ENCODE measurements at places on chromosomes 7 and 10. TPM values are rescaled to one million over a fixed set of nuclear protein-coding genes. Genes with fewer than 3 reads are reported as not detected.

DNA sequence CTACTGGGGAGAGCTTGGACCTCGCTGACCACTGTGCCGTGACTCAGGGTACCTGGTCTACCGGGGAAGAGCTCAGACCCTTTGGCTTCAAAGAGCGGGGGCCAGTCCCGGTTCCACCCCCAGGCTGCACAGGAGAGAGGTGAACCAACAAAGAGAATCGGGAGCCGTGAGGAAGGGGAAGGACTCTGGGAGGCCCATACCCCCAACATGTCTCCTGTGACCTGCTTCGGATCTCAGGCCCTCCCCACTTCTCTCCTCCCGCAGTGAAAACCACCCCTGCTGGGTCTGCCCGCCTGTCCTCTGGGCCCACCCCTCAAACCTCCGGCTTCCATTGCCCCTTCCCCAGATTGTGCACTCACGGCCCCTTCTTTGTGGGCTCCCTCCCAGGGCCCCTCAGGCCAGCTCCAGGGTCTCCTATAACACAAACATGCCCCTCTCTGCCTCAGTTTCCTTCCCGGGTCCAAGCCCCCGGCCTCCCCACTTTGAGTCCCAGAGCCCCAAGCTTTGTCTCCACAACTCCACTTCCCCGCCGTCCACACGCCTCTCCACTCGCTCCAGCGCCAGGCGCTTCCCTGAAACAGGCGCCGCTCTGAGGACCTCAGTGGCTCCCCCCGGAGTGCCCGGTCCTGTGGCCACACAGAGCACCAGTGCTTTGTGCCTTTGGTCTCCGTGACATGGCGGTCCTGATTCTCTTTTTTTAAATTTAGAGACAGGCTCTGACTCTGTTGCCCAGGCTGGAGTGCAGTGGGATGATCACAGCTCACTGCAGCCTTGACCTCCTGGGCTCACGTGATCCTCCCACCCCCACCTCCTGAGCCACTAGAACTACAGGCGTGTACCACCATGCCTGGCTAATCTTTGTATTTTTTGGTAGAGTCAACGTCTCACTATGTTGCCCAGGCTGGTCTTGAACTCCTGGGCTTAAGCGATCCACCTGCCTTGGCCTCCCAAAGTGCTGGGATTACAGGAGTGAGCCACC, 7.5 kb upstream of the INTS1 start:
- no peaks in the 10 kb centered on the region for H3K27me3 ChIP-seq
- no peak overlapping the region for H3K4me3 ChIP-seq
- H3K4me1 ChIP-seq = no peaks in the 10 kb centered on the region
- H3K27ac ChIP-seq = no peak overlapping the region
- no peaks in the 10 kb centered on the region for H3K36me3 ChIP-seq

- no peaks in the 10 kb centered on the region for H3K27me3 ChIP-seq
- peaks cover 23% of the 10 kb centered on the region for H3K4me1 ChIP-seq
- no peak for DNase-seq
- H3K4me3 ChIP-seq = no peak overlapping the region
- no peaks in the 10 kb centered on the region for H3K36me3 ChIP-seq
Measured at GRCh38 chr7:69859342-69859741, 261.1 kb downstream of the AUTS2 start.

DNA sequence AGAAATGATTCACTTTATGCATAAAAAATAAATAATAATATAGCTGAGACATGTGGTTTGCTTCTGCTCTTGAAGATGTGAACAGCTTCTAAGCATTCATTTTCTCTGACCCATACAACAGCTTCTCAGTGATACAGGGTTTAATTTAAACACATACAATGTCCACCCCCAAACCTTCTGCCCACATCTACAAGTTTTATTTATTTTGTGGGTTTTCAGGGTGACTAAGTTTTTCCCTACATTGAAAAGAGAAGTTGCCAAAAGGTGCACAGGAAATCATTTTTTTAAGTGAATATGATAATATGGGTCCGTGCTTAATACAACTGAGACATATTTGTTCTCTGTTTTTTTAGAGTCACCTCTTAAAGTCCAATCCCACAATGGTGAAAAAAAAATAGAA, 17.2 kb downstream of the INHBA start:
- no peaks in the 10 kb centered on the region for H3K27me3 ChIP-seq
- no peaks in the 10 kb centered on the region for H3K36me3 ChIP-seq
- H3K27ac ChIP-seq = no peak overlapping the region
- DNase-seq = no peak
- no peaks in the 10 kb centered on the region for H3K4me1 ChIP-seq

DNA sequence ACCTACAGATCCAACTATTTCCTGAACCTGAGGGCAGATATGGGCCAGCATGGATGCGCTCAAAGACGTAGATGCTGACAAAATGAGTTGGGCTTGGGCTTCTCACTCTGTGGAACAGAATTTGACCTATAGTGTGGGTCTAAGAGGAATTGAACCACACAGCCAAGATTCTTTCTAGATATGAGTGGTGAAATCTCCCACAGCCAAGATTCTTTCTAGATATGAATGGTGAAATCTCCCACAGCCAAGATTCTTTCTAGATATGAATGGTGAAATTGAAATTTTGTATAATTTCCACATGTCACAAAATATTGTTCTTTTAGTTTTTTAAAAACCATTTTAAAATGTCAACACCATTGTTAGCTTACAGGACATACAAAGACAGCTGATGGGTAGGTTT, 215.4 kb upstream of the LRGUK start:
- no peaks in the 10 kb centered on the region for H3K27me3 ChIP-seq
- H3K27ac ChIP-seq = no peak overlapping the region
- H3K4me3 ChIP-seq = no peak overlapping the region
- no peaks in the 10 kb centered on the region for H3K4me1 ChIP-seq
- H3K36me3 ChIP-seq = no peaks in the 10 kb centered on the region

- no peak overlapping the region for H3K4me3 ChIP-seq
- no peaks in the 10 kb centered on the region for H3K36me3 ChIP-seq
- no peak overlapping the region for H3K27ac ChIP-seq
- no peaks in the 10 kb centered on the region for H3K27me3 ChIP-seq
- DNase-seq = no peak
Measured at GRCh38 chr7:78326189-78326588, 527.6 kb downstream of the PHTF2 start.

DNA sequence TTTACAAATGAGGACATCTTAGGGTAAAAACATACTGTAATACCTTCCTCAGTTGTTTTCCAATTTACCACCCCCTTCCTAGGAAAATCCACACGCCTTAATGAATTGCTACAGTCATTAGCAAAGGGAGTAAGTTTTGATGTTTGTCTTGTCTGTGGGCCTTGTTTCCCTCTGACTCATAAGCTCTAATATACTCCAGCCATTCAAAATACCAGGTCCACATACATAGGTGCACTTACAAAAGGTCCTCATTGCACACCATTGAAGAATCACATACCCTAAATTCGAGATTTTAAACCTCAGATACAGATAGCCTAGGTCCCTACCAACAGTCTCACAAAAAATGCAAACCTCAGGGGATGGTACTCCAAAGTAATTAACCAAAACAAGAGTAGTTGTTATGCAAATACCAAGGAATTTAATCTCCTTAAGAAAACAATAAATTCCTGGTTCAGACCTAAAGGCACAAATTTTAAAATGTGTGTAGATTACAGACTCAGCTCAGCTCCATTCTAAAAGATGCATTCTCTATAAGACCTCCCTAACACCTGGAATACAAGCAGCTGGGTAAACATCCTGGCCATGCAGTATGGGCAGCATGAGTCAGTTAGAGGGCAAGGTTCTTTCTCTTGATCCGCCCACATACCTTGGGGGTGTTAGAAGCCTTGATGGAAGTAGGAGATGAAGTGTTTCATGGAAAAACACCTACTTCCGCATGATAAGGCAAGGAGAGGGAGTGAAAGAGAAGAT, 3.0 kb upstream of the LIPK start:
- peak; percentile 66 for DNase-seq
- H3K27me3 ChIP-seq = peaks cover 71% of the 10 kb centered on the region
- no peaks in the 10 kb centered on the region for H3K4me1 ChIP-seq
- H3K27ac ChIP-seq = no peak overlapping the region

- no peaks in the 10 kb centered on the region for H3K36me3 ChIP-seq
- no peak overlapping the region for H3K4me3 ChIP-seq
- no peaks in the 10 kb centered on the region for H3K27me3 ChIP-seq
- H3K27ac ChIP-seq = no peak overlapping the region
- H3K4me1 ChIP-seq = no peaks in the 10 kb centered on the region
Measured at GRCh38 chr7:92622685-92623084, 32.5 kb upstream of the FAM133B start.

DNA sequence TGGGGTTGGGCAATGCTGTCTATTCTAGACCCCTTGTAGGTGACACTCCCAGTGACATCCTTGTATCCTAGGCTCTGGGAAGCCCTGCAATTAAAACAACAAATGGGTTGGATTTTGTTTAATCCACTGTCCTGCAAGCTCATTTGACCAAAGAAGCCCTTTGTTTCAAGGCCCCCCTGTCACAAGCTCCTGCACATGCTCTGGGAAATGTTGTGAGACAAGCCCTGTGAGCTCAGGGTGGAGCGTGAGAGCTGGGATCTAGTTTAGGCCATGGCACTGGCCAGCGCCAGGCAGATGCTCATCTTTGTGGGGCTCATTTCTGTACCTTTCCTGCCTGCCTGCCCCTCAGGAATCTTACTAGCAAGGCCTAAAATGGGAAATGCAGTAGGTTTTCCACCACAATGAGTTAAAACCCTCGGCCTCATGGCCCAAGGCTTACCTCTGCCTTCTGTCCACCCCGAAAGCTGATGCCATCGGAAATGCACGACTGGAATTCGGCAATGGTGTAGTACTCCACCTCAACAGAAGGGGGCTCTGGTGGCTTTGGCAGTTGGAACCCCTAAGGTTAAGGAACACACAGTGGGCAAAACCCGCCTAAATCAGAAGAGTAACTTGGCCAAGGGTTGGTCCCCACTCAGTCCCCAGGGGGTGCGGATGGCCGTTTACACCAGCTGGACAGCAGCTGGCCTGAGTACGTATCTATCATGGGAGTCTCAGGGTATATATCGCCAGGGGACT, 112.0 kb downstream of the NEURL1 start:
- no peaks in the 10 kb centered on the region for H3K27me3 ChIP-seq
- H3K36me3 ChIP-seq = no peaks in the 10 kb centered on the region
- no peak overlapping the region for H3K4me3 ChIP-seq
- no peaks in the 10 kb centered on the region for H3K4me1 ChIP-seq
- H3K27ac ChIP-seq = no peak overlapping the region

HOXA5 gene
- total RNA-seq = not detected

MRLN gene
- not detected for total RNA-seq

CYP26C1 gene
- 0.21 TPM for total RNA-seq

- H3K36me3 ChIP-seq = no peaks in the 10 kb centered on the region
- H3K4me1 ChIP-seq = no peaks in the 10 kb centered on the region
- H3K27me3 ChIP-seq = no peaks in the 10 kb centered on the region
- no peak for DNase-seq
Measured at GRCh38 chr7:35398518-35398917, 144.6 kb upstream of the TBX20 start.

DNA sequence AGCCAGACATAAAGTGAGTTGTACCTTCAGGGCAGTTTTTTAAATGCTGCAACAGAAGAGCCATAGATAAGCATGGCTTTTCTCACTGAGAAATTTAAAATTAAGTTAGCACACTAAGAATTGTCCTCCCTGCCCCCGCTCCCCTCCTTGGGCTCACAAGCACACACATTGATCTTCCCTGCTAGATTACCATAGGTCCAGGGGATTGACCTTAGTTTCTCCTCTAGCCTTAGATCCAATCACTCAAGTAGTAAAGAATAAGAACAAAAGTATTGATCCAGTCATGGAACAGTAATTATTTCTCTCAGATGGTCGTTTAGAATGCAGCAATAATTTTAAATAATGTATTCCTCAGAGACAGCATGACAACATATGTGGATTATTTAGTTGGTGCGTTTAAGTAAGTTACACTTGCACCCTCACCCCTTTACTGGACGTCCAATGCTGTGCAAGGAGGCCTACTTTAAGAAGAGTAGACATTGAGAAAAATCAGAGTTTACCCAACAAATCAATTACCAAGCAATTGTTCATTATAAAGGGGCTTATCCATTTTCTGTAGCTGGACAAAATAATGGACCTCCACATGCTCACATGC, 683.5 kb upstream of the GALNT17 start:
- no peaks in the 10 kb centered on the region for H3K27me3 ChIP-seq
- H3K27ac ChIP-seq = no peak overlapping the region
- H3K4me1 ChIP-seq = no peaks in the 10 kb centered on the region
- DNase-seq = no peak
- H3K4me3 ChIP-seq = no peak overlapping the region
- no peaks in the 10 kb centered on the region for H3K36me3 ChIP-seq

- H3K4me3 ChIP-seq = no peak overlapping the region
- no peak for DNase-seq
- peaks cover 6% of the 10 kb centered on the region for H3K4me1 ChIP-seq
- no peak overlapping the region for H3K27ac ChIP-seq
- H3K27me3 ChIP-seq = no peaks in the 10 kb centered on the region
Measured at GRCh38 chr7:22346383-22347107, 10.4 kb downstream of the RAPGEF5 start.

PLAC9 gene
- total RNA-seq = 16.7 TPM

DNA sequence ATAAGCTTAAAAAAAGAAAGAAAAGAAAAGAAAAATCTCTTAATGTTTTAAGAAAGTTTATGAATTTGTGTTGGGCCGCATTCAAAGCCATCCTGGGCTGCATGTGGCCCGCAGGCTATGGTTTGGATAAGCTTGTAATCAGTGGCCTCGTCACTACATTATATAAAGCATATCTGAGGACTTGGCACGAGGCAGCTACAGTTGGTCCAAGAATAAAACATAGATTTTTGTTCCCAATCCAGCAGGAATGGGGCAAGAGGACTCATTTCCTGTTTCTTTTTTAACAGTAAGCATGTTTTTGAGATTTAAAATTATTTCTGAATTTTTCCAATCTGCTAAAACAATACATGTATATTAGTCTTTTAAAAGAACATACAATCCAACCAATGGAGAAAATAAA, 28.6 kb downstream of the MCM10 start:
- no peak overlapping the region for H3K4me3 ChIP-seq
- H3K27ac ChIP-seq = no peak overlapping the region
- no peaks in the 10 kb centered on the region for H3K27me3 ChIP-seq

LIPK gene
- not detected for total RNA-seq

FGF8 gene
- total RNA-seq = 3.9 TPM

GRCh38 chr10:116538992-116539391, 6.7 kb upstream of the PNLIP start:
- no peaks in the 10 kb centered on the region for H3K36me3 ChIP-seq
- no peak overlapping the region for H3K4me3 ChIP-seq
- no peaks in the 10 kb centered on the region for H3K4me1 ChIP-seq
- no peak overlapping the region for H3K27ac ChIP-seq

GRCh38 chr7:138958391-138958956, 22.7 kb downstream of the KIAA1549 start:
- no peak for DNase-seq
- H3K4me1 ChIP-seq = peaks cover 1% of the 10 kb centered on the region
- no peak overlapping the region for H3K4me3 ChIP-seq
- no peaks in the 10 kb centered on the region for H3K27me3 ChIP-seq
- no peaks in the 10 kb centered on the region for H3K36me3 ChIP-seq
